ENCODE measurements at places on chromosomes 5 and 9. TPM values are rescaled to one million over a fixed set of nuclear protein-coding genes. Genes with fewer than 3 reads are reported as not detected.

Gene SLC25A2
- total RNA-seq: 0.34 TPM

Gene SKIC3
- 112 TPM for total RNA-seq

Gene BNC2
- total RNA-seq: 6.0 TPM

Gene ZNF658
- total RNA-seq: 10.9 TPM

Gene MAST4
- 32.2 TPM for total RNA-seq

Gene DOCK8
- total RNA-seq: 9.4 TPM

Gene SCGB3A1
- not detected for total RNA-seq

Measured in dorsolateral prefrontal cortex (tissue), 122 donors.